T-helper 1 cell (primary cell): ENCODE measurements at places on chromosomes 12 and 14.

DNA sequence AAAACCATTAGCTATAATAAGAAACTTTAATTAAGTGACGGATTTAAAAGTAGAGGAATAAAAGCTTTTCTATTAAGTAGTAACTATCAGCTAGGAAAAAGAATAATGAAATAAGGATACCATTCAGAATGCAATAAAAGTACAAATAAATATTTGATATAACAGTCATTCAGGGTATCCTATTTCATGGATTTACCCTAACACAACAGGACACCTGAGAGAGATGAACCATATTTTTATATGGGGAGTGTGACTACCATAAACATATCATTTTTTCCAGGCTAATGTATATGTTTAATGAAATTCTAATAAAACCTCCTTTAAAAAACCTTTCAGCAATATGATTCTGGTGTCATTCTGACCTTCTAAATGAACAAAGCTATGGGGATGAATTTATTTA is 393.8 kb downstream of the SNAPC1 start:
- DNase-seq: no peak

- no peak for DNase-seq
Measured at GRCh38 chr12:531951-532585, 72.3 kb downstream of the B4GALNT3 start.

GRCh38 chr12:121592320-121592719 is 11.5 kb upstream of the KDM2B start:
- no peak for DNase-seq

DNA sequence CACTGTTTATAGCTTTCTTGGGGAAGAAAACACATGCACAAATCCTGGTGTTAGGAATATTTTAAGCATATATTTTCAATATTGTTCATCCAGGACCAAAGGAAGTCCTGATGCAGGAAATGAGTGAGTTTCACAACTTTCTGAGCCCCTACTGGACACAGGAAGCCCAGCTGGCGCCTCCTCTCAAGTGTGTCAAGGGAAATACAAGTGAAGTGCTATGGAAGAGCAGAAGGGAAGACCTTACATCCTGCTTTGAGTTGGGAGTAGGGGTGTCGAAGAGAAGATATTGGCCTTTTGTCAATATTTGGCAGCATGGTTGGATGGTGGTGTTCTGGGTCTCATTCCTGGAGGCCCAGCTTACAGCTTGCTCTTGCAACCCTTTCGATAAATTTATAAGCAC is 66.1 kb upstream of the ZDHHC17 start:
- no peak for DNase-seq

DNA sequence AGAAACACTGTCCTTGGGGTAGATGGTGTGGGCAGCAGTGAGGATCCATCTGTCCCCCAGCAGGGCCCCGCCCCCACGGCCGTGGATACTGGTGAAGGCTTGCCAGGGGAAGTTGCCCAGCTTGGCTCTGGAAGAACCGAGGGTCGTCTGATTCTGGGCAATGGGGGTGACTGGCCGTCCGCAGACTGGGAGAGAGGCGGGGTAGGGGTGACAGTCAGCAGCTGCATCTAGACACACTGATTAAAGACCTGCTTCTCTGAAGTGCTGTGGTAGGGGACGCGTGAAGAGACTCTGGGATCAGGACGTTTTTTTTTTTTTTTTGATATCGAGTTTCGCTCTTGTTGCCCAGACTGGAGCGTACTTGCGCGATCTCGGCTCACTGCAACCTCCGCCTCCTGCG is 4.7 kb upstream of the C1R start:
- no peak for DNase-seq

DNA sequence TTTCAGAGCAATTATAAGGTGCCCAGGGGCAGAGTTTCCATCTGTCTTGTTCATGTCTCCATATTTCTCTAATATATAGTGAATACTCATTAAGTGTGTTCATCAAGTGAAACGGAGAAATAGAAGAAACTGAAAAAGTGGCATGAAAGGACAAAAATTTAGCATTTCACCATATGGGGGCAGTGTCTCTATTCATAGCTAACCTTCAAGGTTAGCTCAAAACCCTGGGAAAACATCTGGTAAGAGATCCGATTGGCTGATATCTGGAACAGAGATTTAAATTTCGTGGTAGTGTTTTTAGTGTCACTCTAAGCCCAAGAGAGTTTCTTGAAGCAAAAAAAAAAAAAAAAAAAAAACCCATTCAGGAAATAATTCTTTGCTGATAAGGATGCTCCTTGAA is 367.5 kb downstream of the DAD1 start:
- no peak for DNase-seq

- DNase-seq: no peak
Measured at GRCh38 chr14:100410056-100410565, 87.0 kb downstream of the SLC25A47 start.
